Ecto neural progenitor cell (in vitro differentiated cells): ENCODE measurements at places on chromosomes 12 and 14.

GRCh38 chr14:55038708-55039107 lies 11.7 kb downstream of the SOCS4 start:
- DNase-seq = no peak

DNA sequence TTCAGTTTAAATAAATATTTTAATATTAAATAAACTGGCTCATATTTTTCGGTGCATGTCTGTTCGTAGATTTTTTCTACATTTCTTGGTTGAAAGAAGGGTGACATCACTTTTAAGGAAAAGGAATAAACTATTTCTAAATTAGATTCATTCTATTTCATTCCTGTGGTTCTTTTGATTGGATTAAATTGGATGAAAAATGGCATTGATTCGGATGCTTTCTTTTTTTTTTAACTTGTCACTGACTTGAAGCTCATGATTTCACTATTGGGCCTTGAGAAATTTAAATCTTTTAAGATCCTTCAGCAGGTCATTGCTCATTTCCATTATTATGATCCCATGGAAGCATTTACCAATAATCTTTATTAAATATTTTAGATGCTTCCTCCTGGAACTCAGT lies 113.1 kb upstream of the RASSF8 start:
- no peak for DNase-seq

DNA sequence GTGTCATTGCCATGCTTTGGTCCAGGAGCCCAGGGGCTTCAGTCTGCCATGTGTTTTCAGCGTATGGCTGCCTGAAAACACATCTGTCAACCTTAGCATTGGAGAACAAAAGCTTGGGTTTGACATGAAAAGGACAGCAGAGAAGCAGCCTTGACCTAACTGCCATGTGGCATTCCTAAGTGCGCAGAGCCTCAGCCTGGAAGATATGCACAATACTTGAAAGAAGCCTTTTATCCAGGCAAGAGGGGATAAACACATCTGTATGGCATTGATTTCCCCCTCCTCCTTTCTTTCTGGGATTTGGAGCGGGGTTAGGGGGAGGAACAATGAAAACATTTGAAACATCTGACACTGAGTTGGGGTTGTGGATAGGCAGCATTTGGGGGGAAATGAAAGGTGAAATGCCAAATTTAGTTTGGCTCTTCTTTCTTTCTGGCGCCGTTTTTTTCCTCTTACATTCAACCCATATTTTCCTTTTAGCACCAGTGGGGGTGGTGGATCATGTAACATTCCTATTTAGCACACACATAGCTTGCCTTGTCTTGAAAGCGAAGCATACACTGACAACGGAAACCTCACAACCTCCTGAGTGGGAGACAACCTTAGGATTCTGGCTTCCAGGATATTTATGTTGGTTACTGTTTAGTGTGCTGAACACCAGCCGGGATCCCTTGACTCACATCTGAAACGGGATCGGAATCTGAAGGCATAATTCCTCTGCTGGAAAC lies 177.0 kb downstream of the C12orf75 start:
- DNase-seq = no peak

DNA sequence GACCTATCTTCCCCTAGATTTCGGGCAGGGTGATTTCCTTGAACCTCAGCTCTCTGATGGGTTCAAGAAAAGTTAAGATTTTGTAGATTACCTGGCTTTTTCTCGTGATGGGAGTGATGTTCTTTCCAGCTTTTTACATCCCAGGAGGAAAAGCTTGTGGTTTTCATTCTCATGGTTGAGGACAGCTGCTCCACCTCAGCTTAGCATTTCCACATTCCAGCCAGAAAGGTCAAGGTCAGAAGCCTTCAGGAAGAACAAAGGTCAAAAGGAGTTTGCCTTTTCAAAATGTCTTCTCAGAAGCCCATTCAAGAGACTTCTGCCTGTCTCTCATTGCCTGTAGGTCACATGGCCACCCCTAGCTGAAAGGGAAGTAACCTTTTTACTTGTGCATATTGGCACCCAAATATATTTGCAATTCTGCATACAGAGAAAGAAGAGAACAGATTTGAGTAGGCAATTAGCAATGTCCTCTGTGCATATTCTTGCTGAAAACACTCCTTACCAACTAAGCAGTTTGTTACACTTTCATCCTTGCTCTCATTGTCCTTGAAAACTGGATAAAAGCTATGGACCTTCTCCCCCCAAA lies 6.6 kb upstream of the ADGRD1 start:
- DNase-seq = no peak

DNA sequence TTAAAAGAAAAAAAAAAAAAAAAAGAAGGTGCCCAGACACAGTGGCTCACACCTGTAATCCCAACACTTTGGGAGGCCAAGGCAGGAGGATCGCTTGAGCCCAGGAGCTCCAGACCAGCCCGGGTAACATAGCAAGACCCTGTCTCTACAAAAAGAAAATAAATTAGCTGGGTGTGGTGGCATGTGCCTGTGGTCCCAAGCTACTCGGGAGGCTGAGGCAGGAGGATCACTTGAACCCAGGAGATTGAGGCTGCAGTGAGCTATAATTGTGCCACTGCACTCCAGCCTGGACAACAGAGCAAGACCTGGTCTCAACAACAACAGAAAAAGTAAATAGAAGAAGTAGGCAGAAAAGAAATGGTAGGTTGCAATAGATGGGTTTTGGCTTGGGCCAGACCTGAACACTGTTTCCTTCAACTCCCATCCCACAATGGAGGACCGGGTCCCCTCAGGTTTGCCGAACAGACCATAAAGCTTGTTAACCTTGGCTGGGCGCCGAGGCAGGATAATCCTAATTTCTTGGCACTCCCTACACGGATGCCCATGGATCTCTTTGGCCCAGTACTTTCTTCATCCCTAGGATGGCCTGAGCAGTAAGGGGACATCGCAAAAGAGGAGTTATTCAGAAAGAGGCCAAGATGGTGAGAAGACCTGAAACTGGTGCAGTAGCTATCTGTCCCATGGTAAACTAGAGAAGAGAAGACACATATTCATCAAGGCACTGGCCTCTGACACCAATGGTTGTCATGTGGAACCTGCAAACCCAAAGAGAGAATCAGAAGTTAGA lies 165.5 kb upstream of the CCND2 start:
- DNase-seq = no peak
